ENCODE measurements at places on chromosomes 6 and 20.

- no peak for DNase-seq
Measured at GRCh38 chr6:160122744-160123143, 1.1 kb downstream of the SLC22A1 start.

GRCh38 chr20:59031564-59032022 lies 542 bp downstream of the ATP5F1E start:
- DNase-seq, result no peak

DNA sequence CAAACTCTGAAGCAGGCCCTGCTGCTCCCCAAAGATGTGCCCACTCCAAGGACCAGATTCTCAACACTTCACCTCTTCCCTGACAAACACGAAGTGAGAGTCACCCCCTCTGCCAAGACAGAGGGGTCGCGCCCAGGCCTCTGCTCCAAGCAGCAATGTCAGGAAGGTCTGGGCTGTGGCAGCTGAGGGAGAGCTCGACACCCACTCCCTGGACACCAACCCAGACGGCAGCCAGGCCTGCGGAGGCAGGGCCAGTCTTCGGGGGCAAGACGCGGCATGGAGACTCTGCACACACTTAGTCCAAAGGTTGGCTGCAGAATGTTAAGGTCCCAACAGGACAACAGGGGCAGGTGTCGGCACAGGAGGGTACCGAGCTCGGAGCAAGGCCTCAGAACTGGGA lies 144.2 kb downstream of the DLL1 start:
- no peak for DNase-seq

- DNase-seq, result no peak
Measured at GRCh38 chr6:19369785-19370184, 467.4 kb upstream of the ID4 start.

DNA sequence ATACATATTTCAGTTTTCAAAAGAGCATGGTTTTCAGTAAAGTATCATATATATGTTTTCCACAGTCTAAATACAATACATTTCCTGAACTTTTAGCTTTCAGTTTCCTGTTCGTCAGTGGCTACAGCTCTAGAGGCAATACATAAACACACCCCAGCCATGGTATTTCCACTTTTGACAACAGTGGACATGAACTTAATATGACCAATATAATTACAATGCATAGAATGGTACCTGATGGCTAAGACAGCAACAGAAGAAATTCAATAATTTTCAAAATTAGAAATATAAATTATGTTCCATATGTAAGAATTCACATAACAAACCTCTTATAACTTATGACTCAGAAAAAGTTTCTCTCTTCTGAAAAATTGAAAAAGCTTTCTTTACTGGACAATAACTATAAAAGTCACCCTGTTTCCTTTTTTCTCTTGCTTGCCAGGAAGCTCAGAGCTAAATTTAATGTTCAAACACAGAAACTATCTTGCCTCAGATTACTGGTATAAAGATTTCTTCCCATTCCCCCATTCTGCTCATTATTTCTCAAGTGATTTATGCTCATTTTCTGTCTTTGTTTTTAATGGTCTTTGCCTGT lies 19.2 kb downstream of the FKBP5 start:
- DNase-seq, result no peak

- no peak for DNase-seq
Measured at GRCh38 chr6:155418017-155418761, 37.5 kb downstream of the NOX3 start.
